ENCODE measurements at places on chromosomes 3 and 15.

DNA sequence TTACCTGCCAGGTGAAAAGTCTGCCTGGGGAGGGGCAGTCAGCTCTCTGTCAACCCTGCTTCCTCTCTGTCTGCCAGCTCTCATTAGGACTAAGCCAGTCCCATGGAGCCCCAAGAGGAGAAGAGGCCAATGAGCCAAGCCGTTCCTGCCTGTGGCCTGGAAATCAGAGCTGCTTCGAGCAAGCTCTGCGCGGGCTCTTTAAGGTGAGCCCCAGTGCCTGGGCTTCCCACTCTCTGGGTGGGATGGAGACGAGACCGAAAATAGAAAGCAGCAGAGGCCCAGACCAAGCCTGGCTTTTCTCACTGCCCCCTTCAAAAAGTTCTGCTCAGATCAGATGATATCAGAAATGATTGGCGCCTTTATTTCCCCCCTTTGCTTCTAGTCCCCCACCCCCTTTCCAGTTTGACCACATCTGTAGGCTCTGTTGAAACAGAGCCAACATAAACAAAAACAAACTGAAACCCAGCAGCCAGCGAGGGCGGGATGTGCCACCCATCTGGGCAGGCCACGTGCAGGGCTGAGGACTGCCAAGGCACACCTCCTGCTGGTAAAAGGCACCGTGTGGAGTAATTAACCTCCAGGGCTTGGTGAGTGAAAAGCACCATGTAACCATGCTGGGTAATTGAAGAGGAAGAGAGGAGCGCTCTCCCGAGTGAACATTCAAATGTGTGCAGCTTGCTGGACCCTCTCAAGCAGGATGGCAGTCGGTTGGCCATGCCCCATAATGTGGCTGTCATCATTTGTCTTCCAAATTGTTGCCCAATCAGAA lies 471.0 kb upstream of the PROK2 start:
- DNase-seq = peak; percentile 86

DNA sequence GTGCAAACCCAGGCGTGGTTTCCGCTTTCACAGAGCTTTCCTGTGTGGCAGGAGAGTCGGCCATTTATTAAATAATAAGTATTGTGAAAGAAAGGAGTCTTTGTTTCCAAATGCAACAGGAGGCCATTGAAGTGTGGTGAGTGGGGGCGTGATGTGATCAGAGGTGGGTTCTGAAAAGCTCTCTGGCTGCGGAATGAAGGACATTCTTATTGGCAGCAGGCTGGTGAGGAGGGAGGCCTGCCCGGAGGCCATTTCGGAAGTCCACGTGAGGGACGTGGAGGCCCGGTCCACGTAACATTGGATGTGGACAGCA lies 11.1 kb downstream of the ARNT2 start:
- DNase-seq = no peak

- no peak for DNase-seq
Observed at GRCh38 chr15:74200871-74201419, 1.6 kb downstream of the STRA6 start.

GRCh38 chr3:189301479-189301878 lies 129.7 kb downstream of the TPRG1 start:
- DNase-seq = no peak

- DNase-seq = peak; percentile 30
Observed at GRCh38 chr3:132164469-132165092, 129.8 kb upstream of the CPNE4 start.

GRCh38 chr3:124883766-124884473 lies 3.2 kb downstream of the ITGB5 start:
- no peak for DNase-seq

DNA sequence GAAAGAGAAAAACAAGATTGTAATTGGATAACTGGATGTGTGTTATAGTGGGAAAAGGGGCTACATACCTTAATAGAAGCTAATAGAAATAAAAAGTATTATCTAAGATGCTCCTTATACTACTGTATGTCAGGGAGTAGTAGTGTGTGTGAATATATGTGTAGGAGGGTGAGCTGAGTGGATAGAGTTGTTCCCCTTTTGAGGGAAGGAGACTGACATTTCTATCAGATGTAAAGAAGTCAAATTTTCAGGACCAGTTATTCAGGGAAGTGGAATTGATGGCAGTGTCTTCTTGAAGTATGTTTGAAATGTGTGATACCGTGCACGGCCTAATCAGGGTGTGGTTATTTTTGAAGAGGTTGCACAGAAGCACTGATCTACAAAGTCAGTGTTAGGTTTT lies 49.1 kb downstream of the PCOLCE2 start:
- DNase-seq = no peak

DNA sequence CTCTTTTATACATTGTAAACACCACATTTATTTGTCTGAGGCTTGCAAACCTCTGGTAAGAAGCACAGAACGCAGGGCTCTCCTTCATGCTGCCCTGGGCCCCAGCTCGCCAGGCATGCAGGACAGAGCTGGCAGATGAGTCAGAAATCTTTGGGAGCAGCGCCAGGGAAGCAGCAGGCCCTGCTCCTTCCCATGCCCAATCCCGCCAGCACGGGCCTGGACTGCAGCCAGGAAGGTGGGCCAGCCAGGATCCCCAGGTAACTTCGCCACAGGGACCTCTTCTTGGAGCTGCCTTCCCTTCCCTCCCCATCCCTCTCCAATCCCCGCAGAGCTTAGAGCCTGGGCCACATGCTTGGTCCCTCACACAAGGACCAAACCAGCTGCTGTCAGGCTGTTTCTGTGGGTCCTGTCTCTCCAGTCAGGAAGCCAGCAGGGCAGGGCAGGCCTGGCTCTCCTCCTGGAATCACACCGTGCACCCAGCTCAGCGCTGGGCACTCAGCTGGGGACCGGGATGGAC lies 8.8 kb downstream of the STOML1 start:
- DNase-seq = no peak

DNA sequence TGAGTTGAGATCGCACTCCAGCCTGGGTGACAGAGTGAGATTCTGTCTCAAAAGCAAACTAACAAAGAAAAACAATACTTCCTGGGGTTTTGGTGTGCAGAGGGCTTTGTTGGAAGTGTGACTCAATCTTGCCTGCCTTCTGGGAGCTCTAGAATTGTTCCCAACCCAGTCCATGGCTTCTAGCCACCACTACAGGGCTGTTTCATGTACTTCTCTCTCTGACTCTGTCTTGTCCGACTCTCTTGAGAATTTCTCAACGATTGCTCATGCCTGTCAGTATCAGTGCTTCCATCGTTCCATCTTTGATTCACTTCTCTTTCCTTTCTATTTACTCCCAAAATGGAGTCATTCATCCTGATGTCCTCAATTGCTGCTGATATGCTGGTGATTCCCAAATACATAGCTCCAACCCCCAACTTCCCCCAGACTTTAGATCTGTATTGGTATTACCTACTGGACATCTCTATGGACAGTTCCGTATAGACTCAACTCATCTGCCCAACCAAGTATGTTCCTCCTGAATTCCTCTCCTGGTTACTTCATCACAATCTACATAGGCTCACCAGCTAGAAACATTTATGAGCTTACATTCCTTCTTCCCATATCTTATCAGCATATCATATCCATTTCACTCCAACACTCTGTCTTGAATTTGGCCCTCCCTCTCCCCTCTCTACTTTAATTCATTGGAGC lies 1.8 kb upstream of the AP2M1 start:
- no peak for DNase-seq

DNA sequence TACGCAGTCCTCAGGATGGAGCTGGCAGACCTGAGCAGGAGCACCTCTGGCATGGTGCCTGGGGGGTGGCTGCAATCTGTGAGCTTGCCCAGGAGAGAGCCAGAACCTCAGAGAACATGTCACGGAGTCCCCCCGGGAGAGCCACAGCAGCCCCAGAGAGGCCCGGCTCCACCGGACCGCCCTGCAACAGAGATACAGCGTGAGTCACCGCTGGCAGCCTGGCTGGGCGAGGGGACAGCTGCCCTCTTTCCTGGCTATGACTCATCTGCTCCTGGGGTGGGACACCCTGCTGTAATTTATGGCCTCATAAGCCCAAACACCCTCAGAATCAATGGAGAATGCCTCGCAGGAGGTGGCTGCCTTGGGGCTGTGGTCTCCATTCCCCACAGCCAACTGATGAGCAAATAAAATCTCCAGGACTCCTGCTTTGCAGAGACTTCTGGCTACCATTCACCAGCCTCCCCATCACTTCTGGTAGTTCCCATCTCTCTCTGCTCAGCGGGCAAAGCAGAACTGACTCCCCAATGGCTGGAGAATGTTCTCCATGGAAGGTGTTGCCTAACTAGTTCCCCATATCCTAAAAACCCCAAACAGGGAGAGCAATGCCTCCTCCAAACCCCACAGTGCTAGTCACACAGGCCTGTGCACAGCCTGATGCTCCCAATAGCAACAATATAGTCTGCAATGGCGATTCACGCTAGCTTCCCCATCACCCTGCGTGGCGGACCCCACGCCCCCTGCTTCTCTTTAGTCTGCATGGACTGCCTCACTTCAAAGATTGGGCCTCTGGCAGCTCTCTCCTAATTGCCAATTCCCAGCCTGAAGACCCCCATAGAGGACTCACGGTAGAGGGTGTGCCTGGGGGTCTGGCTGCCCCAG lies 21.6 kb downstream of the ACSBG1 start:
- DNase-seq = no peak

DNA sequence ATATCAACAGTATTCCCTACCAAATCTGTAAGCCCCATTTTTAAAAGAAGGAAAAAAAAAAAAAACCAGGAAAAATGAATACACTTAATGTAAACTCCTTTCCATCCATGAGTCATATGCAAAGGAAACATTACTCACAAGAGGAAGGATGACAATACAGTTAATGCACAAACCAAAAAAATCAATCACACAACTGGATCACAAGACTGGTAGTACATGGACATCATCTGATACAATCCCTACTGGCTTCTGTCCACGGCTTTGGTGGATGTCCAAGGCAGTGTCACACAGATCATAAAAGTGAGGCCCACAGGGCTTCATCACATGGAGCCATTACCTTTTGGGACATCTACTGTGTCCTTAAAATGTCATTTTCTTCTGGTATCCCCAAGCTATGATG lies 44.0 kb downstream of the SUCLG2 start:
- DNase-seq = no peak

GRCh38 chr3:186616299-186616617 lies 3.4 kb downstream of the AHSG start:
- DNase-seq = no peak

DNA sequence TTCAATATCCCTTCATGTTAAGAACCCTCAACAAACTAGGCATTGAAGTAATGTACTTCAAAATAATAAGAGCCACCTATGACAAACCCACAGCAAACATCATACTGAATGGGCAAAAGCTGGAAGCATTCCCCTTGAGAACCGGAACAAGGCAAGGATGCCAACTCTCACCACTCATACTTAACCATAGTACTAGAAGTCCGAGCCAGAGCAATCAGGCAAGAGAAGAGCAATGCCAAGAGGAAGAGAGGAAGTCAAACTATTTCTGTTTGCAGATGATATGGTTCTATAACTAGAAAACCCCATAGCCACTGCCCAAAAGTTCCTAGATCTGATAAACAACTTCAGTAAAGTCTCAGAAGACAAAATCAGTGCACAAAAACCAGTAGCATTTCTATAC lies 161.9 kb downstream of the UBE2E2 start:
- DNase-seq = no peak

DNA sequence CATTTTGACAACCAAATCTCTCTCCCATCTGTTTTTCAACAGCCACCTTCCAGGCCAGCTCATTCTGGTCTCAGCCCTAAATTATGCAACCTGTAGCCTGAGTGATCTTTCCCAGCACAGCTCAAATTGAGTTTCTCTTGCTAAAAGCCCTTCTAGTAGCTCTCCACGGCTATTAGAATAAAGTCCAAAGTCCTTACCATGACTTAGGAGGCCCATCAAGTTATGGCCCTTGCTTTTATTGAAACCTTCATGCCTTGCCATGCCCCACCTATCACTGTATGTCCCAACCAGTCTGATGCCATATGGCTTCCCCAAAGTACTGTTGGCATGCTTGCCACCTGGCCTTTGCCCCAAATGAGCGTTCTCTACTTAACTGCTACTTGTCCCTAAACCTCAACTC lies 303.5 kb upstream of the GADL1 start:
- DNase-seq = no peak

- no peak for DNase-seq
Observed at GRCh38 chr3:12400616-12401194, 83.6 kb upstream of the TSEN2 start.

- DNase-seq = no peak
Observed at GRCh38 chr15:33910741-33911140, 57.6 kb upstream of the CHRM5 start.

DNA sequence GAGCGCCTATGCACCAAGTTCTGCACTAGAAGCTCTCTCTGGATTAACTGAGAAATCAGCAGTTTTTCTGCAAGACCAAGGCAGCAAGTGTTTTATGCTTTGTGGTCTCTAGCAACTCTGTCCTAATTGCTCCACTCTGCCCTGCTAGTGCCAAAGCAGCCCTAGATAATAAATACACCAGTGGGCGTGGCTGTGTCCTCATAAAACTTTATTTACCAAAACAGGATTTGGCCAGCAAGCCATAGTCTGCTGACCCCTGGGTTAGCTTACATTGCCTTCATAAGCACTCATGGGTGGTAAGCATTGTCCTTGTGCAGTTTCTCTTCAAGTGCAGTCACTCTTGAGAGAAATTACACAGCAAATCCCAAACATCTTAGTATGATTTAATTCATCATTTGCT lies 30.7 kb upstream of the SLC24A5 start:
- DNase-seq = no peak

GRCh38 chr3:40490916-40491315 lies 14.0 kb downstream of the ZNF619 start:
- DNase-seq = no peak

- DNase-seq = no peak
Observed at GRCh38 chr15:77983091-77983707, 94.3 kb downstream of the TBC1D2B start.
